ENCODE measurements at places on chromosomes 3 and 15.

DNA sequence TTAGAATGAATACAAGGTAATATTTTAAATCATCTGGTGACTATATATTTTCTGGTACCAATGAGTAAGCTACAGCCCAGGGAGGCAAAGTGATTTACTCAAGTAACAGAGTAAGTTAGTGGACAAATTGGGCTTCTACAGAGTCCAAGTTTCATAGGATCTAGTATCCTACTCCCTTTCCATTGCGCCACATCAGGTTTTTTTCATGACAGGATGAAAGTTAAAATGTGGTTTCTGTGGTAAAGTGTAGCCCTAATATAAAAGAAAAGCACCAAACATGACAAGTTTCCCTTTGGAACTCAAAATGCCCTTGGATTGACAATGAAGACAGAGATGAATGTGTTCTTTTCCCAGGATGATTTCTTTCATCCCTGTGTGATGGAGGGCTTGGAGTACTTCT lies 350.8 kb upstream of the ZNF385D start:
- no peak for DNase-seq

DNA sequence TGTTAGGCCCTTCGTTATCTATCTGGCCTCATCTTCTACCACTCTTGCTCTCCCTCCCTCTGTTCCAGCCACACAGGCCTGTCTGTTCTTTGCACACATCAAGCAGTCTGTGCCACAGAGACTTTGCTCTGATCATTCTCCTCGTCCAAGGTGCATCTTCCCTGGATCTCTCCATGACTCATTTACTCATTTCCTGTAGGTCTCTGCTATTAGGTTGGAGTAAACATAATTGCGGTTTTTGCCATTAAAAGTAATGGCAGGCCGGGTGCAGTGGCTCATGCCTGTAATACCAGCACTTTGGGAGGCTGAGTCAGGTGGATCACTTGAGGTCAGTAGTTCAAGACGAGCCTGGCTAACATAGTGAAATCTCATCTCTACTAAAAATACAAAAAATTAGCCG lies 9.5 kb upstream of the C3orf49 start:
- no peak for DNase-seq

GRCh38 chr3:132464066-132464465 lies 46.8 kb downstream of the DNAJC13 start:
- no peak for DNase-seq

- no peak for DNase-seq
Observed at GRCh38 chr15:75163150-75163564, 38.5 kb upstream of the C15orf39 start.
